Stimulated activated CD8-positive, alpha-beta memory T cell treated with anti-CD3 and anti-CD28 coated beads, Interleukin-4, amount 100 ng/mL, for 1 hour (primary cell): ENCODE measurements at places on chromosomes 3 and 15.

DNA sequence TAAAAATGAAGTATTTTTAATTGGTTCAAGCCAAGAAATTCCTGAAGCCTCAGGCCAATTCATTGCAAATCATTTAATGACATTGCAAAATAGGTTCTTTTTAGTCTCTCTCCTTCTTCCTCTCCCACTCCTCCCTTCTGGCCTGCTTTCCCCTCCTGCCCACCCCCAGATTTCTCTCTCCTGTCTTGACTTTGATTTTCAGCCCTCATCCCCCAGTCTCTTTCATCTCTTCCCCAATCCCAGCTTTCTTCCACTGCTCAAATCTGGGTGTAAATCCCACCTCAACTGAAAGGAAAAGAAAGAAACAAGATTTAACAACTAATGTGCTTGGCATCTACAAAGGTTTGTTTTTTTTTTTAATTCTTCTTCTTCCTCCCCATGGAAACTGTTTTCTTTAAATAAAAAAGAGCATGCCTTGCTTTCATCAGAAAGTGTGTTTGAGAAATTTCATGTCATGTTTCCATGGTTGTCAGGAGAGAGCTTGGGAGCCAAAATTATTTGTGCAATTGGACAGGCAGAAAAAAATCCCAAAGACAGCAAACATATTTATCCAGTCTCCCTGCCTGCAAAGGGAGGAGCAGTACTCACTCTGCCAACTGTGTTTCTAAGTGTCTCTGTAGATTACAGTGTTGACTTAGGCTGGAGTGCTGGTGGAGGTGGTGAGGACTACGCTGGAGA is 50.4 kb downstream of the BOC start:
- no peak for DNase-seq

- DNase-seq: no peak
Observed at GRCh38 chr3:119681279-119681678, 4.1 kb upstream of the COX17 start.

GRCh38 chr3:107441617-107442016 is 64.4 kb downstream of the CCDC54 start:
- no peak for DNase-seq

- no peak for DNase-seq
Observed at GRCh38 chr3:72977060-72977808, 19.4 kb upstream of the PPP4R2 start.

DNA sequence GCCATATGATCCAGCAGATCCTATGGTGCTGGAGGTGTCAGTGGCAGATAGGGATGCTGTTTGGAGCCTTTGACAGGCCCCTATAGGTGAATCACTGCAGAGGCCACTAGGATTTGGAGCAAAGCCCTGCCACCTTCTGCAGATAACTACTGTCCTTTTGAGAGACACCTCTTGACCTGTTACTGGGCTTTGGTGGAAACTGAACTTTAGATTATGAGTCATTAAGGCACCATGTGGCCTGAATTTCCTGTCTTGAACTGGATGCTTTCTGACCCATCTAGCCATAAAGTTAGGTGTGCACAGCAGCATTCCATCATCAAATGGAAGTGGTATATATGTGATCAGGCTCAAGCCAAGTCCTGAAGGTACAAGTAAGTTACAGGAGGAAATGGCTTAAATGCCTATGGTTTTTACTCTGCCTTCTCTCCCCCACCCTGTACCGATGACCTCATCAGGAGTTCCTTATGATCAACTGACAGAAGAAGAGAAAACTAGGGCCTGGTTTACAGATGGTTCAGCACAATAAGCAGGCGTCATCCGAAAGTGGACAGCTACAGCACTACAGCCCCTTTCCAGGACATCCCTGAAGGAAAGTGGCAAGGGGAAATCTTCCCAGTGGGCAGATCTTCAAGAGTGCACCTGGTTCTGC is 565.6 kb upstream of the AGTR1 start:
- no peak for DNase-seq

DNA sequence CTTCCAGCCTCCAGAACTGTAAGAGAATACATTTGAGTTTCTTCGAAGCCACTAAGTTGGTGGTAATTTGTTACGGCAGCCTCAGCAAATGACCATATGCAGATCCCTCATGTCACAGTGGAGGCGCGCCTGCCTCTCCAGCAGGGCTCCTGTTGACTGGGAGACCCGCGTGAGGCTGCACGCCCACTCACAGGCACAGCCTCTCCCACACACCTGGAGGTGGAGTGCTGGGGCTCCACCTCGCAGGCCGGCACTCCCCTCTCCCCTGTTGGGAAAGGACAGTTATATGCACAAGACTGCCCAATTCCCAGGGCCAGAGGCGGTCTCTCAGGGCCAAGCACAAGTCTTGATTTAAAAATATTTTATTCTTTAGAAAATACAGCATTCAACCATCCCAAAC is 2.8 kb upstream of the TLR9 start:
- DNase-seq: no peak

GRCh38 chr3:121483290-121483689 is 62.5 kb downstream of the POLQ start:
- no peak for DNase-seq

DNA sequence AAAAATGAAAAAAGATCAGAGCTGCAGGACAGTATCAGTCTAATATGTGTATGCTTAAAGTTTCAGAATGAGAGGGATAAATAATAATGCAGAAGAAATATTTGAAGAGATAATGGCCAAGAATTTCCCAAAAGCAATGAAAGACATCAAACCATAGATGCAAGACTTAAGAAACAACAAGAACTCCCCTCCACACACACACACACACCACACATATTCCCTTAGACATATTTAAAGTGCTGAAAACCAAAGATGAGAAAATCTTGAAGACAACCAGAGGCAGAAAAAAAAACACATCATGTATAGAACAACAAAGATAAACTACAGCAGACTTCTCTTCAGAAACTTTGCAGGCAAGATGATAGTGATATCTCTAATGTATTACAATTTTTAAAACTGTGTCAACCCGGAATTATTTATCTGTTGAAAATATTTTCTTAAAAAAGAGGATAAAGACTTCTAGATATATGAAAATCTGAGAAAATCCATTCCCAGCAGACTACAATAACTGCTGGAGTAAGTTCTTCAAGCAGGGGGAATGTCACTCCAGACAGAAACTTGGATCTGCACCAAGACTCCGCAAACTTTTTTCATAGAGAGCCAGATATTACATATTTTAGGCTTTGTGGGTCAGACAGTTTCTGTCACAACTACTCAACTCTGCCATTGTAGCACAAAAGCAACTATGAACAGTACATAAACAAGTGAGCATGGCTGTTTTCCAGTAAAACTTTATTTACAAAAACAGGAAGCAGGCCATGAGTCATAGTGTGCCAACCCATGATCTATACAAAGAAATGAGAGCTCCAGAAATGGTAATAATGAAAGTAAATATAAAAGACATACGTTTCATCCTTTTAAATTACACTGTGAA is 223.4 kb upstream of the CGNL1 start:
- no peak for DNase-seq

- DNase-seq: peak; percentile 21
Observed at GRCh38 chr15:57561041-57561711, 30.5 kb upstream of the MYZAP start.

DNA sequence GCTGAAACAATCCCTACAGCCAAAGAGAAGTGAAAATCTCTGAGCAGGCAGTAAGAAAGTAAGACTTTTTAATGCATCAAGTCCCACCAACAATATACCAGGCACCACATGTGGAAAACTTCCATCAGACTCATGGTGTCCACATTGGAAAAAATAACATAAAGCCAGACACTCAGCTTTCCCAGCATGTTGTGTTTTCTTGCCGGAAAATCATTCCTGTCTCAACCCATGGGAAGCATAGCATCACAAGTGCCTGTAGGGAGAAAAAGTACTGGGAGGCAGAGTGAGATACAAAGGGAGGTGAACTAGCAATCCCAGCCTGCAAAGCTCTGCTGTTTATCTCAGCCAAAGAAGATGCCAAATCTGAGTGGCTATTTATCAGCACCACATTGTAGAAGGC is 868.9 kb downstream of the SI start:
- DNase-seq: no peak

GRCh38 chr3:134232951-134233350 is 17.7 kb downstream of the RYK start:
- no peak for DNase-seq

GRCh38 chr3:20023623-20024405 is 11.8 kb upstream of the PP2D1 start:
- DNase-seq: no peak

GRCh38 chr15:81284256-81285031 is 39.5 kb downstream of the STARD5 start:
- DNase-seq: no peak

DNA sequence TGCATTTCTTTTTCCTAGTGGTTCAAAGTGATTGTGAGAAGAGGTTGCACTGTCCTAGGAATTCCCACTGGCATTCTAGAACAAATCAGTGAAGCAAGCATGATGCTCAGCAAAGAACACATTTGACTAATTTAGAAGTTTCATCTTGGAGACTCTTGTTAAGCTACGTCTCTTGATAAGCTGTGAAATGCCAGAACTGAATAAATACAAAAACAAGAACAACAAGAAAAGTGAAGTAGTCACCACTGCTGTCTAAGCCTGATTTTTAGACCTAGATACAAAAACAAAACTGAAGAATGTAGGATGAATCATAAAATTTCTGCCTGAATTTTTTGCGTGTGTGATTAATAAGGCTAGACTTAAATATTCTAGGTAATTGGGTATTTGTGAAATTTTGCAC is 1162.4 kb downstream of the TUSC7 start:
- no peak for DNase-seq
